ENCODE measurements at places on chromosomes 5 and 9.

DNA sequence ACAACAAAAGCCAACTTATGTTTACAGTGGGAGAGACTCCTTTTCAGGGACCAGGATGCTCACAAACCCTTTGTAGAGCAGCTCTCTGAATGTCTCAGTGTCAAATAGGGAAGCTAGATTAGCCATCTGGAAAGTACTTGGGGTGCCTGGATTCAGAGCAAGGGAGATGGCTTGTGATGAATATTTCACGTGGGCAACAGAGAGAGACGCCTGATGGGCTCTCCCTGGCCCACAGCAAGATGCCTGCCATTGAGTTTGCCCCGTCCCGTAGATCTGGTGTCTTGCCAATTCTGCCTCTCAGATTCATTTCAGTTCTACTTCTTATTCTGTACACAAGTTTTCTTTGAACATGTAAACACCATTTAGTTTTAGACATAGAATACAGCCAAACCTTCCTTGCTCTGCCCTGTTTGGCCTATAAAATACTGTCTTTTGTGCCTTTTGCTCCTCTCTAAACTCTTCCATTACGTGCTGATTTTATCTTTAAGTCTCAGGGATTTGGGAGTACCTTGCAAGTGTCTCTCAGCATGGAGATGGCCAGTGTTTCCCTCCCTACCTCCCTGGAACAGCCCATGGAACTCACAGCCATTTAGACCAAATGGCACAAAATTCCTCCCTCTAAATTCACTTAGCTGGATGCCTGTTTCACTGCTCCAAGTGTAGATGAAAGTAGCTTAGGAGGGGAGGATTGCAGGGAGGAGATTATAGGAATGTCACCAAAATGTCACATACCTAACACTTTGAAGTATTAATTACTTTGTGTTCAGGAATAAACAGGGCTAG is 234.3 kb downstream of the SAXO1 start:
- no peak for DNase-seq

DNA sequence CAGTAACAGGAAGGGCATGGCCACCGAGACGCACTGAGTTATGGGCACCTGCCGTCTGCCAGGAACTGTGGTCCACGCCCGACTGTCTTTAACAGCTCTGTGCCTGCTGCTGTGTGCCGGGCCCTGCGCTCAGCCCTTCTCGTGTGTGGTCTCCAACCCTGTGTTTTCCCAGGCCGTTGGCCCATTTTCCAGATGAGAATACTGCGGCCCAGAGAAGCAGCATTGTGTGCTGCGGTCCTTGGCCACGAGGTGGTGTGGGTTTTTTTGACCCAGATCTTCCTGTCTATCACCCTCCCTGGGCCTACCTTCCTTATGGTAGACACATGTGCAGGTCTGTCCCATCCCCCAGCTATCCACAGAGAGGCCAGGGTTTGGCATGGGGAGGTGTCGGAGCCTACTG is 47.0 kb downstream of the RXRA start:
- DNase-seq: no peak

GRCh38 chr5:180126716-180127681 is 55.4 kb upstream of the RNF130 start:
- DNase-seq: no peak

- no peak for DNase-seq
Observed at GRCh38 chr5:91144491-91145332, 238.4 kb downstream of the ARRDC3 start.

GRCh38 chr9:128164307-128164885 is 4.3 kb downstream of the BBLN start:
- no peak for DNase-seq

GRCh38 chr5:142529626-142530278 is 156.1 kb downstream of the FGF1 start:
- no peak for DNase-seq

DNA sequence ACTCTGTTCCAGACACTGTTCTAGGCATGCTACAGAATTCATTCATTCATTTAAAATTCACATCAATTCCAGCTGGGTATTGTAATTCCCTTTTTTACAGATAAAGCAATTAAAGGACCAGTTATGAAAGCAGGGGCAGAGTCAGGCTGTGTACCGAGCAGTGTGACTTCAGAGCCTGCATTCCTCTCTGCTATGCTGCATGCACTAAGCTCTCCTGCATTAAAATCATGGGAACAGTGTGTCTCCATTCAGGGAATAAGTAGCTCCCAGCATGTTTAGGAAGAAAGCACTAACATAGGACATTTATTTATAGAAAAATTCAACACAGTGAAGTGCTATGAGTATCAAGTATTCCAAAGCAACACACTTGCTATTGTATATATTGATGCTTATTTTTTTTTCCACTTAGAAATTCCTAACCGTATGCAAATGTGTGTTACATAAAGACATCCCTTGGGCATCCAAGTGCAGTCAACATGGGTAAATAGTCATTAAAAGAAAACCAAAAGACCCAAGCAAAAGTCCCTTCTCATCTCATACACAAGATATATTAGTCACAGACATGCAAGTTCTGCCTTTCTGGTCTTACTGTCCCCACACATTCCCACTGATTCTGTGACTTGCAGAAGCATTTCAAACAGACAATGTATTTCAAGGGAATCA is 173.7 kb downstream of the GABRB2 start:
- DNase-seq: no peak

DNA sequence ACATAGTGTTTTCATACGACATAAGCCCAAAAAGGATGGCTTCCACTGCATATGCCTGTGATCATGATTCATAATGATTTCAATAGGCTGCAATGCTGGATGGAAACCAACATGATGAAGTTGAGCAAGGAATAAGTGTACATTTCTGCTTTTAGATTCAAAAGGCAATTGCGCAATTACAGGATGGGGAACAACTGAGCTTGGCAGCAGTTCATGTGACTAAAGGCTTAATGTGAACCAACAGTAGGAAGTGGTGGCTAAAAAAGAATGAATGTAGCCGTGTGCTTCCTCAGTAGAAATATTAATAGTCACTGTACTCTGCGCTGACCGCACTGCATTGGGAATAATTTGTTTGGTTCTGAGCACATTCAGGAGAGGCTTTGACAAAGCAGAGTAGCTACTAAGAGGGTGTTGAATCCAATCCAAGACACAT is 51.2 kb downstream of the SLC1A3 start:
- peak; percentile 89 for DNase-seq

- peak; percentile 91 for DNase-seq
Observed at GRCh38 chr5:31717561-31717960, 78.6 kb downstream of the PDZD2 start.

- no peak for DNase-seq
Observed at GRCh38 chr9:127780126-127780885, 1.8 kb upstream of the SH2D3C start.

GRCh38 chr9:31146485-31147166 is 1237.8 kb upstream of the ACO1 start:
- DNase-seq: no peak

GRCh38 chr5:103541569-103541968 is 21.0 kb downstream of the NUDT12 start:
- DNase-seq: no peak

DNA sequence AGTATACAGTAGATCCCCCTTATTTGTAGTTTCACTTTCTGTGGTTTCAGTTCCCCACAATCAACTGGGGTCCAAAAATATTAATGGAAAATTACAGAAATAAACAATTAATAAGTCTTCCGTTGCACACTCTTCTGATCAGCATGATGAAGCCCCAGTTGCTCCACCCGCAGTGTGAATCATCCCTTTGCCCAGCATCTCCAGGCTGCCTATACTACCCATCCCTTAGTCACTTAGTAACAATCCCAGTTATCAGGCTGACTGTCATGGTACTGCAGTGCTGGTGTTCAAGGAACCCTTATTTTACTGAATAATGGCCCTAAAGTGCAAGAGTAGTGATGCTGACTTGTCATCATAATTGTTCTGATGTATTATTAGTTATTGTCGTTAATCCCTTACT is 28.9 kb downstream of the SHC3 start:
- no peak for DNase-seq

GRCh38 chr5:177368869-177369644 is 11.3 kb downstream of the RGS14 start:
- no peak for DNase-seq

GRCh38 chr5:11432116-11432515 is 472.1 kb downstream of the CTNND2 start:
- no peak for DNase-seq

- DNase-seq: no peak
Observed at GRCh38 chr9:35714123-35714522, 17.9 kb downstream of the TLN1 start.

DNA sequence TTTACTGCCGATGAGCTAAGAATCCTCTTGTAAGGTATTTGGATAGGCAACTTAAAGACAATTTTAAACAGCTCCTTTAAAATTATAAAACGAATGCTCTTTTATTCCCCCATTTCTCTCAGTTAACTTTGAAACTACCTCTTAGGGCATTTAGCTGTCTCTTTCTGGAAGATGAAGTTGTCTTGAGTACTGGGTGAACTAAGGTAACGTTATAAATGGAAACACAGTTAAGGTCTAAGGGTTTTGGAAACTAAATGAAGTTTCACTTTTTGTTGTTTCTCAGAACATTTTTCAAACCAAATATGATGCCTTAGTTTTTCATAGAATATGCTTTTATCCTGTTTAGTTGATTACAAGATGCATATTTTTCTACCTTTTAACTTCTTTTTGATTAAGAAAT is 6.8 kb downstream of the UBE2R2 start:
- DNase-seq: no peak

GRCh38 chr9:125428060-125428901 is 166.7 kb downstream of the GAPVD1 start:
- DNase-seq: no peak

- no peak for DNase-seq
Observed at GRCh38 chr9:35951736-35952135, 6.2 kb downstream of the OR2S2 start.

GRCh38 chr5:108753331-108753730 is 5.6 kb downstream of the FER start:
- DNase-seq: no peak

GRCh38 chr5:132751444-132751843 is 4.2 kb downstream of the CCNI2 start:
- DNase-seq: no peak

- no peak for DNase-seq
Observed at GRCh38 chr9:111399211-111399739, 69.3 kb upstream of the OR2K2 start.

- DNase-seq: no peak
Observed at GRCh38 chr5:39440192-39440957, 15.6 kb upstream of the DAB2 start.

DNA sequence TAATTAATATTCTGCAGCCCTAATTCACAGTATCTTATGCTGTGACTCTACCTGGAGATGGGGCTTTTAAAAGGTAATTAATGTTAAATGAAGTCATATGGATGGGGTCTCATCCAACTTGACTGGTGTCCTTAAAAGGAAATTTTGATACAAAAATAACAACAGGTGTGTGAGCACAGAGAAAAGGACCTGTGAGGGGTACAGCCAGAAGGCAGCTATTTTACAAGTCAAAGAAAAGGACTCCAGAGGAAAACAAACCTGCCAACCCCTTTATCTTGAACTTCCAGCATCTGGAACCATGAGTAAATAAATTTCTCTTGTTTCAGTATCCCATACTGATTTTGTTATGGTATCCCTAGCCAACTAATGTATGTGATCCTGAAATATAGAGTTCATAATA is 250.3 kb downstream of the TMEM232 start:
- DNase-seq: no peak

GRCh38 chr5:145554399-145554798 is 280.7 kb downstream of the PRELID2 start:
- no peak for DNase-seq

GRCh38 chr9:129702589-129703520 is 37.4 kb downstream of the PRRX2 start:
- DNase-seq: peak; percentile 73

DNA sequence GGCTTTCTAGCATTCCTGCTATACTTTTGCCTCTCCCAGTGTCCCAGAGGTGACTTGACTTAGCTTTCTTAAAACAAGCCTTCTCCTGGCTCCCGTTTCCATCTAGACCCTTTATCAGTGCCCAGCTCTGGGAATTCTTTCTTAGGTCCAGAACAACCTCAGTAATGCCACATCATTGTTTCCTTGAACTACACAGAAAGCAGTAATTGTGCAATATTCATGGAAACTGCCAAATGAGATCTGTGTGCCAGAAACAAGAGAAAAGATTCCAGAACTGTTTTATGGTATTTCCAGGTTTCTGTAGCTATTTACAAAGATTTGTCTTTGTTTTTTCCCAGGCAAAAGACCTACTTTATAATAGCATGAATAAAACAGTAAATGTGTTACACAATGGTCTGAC is 391.3 kb downstream of the SLCO4C1 start:
- DNase-seq: no peak

- no peak for DNase-seq
Observed at GRCh38 chr5:100260968-100261367, 274.2 kb upstream of the FAM174A start.
